ENCODE measurements at places on chromosomes 1 and 21. TPM values are rescaled to one million over a fixed set of nuclear protein-coding genes. Genes with fewer than 3 reads are reported as not detected.
A peak's percentile ranks its signal among the peaks of the same experiment; 100 is the strongest.

AJAP1 gene
- total RNA-seq, result 12.3 TPM

THEM5 gene
- total RNA-seq, result not detected

KRTAP7-1 gene
- not detected for total RNA-seq

CYP4A22 gene
- total RNA-seq, result 0.27 TPM

RIPPLY3 gene
- 0.73 TPM for total RNA-seq

DNA sequence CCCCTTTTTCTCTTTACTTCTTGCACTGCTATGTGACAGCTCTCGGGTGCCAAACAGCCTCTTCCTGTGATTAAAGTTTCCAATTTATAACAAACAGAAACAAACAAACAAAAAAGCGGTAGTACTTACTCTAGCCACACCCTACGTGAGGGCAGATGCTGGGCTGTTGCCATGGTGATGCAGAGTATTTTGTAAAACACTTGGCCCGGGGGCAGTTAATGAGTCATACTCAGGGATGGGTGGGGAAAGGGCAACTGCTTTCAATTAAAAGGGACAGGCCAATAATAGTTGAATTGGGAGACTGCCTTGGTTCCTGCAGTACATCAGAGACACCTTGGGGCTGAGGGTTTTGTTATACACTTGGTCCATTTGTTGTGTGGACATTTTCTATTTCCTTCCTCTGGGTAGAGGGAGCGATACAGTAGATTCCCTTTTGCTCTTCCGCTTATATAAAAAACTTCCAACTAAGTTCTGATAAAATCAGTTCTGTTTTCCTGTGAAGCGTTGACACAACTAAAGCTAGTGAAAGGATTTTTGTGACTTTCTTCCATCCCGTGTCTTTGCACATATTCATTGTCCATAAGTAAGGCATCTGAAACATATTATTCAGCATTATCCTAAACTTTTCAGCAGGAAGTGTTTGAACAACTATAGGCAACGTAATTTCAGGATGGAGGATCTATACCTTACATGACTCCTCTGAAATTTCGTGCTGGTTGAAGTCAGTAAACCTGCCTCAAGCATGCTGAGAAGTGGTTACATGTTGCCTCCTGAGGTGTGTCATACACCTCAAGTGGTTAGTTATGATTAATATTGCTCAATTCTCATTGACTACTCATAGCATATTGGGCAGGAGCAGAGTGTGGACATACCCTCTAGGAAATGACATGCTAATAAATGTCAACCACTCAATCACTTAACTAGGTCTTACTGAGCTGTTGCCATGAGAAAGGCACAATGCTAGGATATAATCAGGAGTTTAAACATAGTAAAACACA lies 36.7 kb upstream of the THEM4 start:
- no peak for DNase-seq

DNA sequence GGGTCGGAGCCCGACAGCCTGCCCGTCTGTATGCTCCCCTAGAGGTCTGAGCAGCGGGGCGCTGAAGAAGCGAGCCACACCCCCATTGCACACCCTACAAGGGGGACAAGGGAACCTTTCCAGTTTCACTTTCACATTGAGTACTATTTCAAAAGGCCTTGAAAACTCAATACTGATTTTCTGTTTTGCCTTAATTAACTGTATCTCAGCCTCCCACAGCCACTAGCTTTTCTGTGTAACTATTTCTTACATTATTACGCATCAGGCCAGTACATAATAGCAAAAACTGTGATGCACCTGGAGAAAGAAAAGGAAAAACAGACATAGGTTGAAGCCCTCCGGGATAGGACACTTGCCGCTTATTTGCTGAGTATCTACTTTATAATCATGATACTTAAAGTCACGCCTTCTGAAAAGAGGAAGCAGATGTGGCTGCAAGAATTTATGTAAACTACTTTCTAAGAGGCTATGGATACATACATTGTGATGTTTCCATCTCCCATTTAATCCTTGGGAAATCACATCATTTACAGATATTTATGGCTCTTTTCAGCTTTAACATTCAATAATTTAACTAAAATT lies 1719.5 kb downstream of the MRPL39 start:
- DNase-seq, result no peak

DNA sequence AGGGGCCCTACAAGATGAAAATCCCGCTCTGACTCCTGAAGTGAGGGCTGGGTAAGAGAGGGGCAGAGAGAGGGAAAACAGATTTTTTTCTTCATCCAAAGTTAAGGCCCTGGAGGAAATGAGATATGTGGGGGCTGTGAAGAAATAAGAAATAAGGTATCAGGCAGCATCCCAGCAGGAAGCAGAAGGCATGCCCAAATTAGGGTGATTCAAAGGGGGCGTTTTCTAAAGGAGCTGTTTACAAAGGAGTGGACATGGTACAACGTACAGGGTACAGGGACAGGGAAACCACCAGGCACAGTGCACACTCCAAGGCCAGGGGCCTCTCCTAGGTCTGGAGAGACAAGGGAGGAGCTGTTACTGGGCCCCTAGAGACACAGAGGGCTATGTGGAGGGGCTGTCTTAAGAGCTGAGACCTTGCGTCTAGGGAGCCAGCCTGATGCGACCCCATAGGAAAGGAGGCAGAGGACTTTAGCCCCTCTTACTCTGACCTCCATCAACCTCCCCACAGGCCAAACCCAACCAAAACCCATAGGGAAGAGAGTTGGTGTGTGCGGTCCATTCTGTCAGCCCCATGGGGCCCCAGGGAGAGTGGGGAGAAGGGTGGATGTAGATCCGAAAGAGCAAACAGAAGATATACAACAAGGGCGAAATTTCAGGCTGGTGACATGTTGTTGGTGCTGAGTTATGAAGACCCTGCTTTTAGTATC lies 38.6 kb downstream of the STYXL2 start:
- no peak for DNase-seq

- no peak for DNase-seq
Observed at GRCh38 chr1:245693116-245693793, 538.5 kb downstream of the KIF26B start.

- DNase-seq, result peak; percentile 83
Observed at GRCh38 chr1:174118751-174119150, 40.6 kb upstream of the RABGAP1L start.

GRCh38 chr1:239197871-239198270 lies 188.5 kb upstream of the CHRM3 start:
- DNase-seq, result no peak

DNA sequence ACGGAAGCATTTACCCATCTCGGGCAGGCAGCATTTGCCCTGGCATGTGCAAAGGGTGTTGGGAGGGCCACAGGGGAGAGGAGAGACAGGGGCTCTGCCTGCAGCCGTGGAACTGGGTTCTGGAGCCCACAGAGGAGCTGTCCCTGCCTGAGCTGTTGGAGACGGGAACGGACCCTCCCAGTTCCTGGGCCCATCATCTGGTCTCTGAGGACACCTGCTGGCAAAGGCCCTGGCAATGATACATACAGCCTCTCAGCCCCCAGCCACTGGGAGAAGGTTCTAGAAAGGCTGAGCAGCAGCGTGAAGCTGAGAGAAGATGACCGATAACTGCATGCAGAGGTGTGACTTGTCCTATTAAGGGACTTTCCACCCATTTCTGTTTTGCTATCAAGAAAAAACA lies 31.4 kb downstream of the FAAP20 start:
- no peak for DNase-seq

GRCh38 chr1:41381692-41382479 lies 20.7 kb downstream of the FOXO6 start:
- peak; percentile 19 for DNase-seq

DNA sequence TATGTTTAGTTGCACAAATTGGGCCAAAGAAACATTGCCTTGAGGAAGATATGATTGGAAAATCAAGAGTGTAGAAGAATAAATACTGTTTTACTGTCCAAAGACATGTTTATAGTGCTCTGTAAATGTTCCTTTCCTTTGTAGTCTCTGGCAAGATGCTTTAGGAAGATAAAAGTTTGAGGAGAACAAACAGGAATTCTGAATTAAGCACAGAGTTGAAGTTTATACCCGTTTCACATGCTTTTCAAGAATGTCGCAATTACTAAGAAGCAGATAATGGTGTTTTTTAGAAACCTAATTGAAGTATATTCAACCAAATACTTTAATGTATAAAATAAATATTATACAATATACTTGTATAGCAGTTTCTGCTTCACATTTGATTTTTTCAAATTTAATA lies 43.0 kb downstream of the CD46 start:
- no peak for DNase-seq

DNA sequence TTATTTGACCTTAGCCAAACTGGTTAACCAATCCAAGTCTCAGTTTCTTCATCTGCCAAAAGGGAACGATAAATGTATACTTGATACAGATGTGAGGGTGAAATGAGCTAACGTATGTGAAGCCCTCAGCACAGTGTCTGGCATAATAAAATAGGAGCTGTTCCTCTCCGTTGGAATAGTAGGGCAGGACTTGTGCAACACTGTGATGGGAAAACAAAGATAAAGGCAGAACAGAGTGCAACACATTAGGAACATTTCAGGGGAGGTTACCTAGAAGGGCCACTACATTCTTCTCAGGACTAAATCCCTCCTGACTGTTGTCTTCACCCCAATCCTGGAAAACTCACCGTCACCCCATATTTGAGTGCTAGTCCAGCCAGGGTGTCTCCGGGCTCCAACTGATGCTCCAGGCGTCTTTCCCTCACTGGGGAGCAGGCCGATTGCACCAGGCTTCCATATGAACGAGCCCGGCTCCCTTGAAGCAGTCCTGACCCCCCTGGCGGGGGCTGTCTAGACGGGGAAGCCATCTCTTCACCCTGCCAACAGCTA lies 896 bp downstream of the LYSMD1 start:
- DNase-seq, result no peak

GRCh38 chr1:206116873-206117150 lies 376 bp downstream of the AVPR1B start:
- peak; percentile 8 for DNase-seq

- no peak for DNase-seq
Observed at GRCh38 chr21:42627527-42628289, 25.7 kb upstream of the PDE9A start.

GRCh38 chr1:111475701-111476100 lies 1.9 kb downstream of the C1orf162 start:
- no peak for DNase-seq

DNA sequence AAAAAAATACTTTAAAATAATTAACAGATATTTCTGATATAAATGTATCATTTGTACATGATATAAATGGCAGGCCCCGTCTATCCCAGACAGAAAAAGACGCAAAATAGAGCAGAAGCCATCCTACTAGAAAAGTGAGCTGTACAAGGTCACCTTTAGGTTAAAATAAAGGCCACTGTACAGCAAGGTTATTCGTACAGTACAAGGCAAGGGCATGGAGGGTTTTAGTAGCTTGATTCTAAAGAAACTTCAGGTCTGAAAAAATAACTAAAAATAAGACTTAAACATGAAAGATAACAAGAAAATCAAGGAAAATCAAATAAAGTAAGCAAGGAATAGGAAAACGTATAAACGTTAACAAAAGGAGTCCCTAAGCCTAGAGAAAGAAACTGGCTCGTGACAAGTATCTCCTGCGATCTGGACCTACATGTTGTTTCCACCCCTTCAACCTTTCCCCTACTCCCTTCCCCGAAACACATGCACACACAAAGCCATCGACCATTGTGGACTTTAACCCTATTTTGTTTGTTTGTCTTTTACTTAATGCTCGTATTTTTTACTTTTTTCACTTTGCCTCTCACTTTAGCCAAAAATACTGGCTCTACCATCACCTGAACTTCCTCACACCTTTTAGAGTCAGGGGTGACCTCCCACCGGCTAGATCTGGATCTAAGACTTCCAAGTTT lies 26.5 kb upstream of the SLC30A10 start:
- no peak for DNase-seq

- DNase-seq, result no peak
Observed at GRCh38 chr1:39895731-39896480, 5.8 kb downstream of the MYCL start.

DNA sequence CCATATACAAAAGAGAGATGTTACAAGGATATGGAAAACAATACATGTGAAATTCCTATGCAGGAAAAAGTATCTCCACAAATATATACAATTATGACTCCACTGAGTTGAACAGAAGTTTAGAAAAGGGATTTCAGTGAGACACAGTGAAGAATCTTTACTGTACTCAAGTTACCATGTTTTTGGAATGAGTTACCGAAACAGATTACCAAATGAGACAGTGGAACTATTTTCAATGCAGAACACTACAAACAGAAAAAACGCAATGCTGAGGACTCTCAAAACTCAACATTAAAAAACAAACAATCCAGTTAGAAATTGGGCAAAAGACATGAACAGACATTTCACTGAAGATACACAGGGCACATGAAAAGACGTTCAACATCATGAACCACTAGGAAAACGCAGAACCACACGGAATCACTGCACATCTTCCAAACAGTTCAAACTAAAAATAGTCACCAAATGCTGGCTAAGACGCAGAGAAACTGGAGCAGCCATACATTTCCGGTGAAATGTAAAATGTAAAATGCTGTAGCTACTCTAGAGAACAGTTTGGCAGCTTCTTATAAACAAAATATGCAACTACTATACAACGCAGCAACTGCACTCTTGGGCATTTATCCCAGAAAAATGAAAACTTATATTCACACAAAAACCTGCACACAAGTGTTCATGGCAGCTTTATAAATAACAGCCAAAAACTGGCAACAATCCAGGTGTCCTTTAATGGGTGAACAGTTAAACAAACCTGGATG lies 118.7 kb downstream of the UBR4 start:
- DNase-seq, result no peak
